ENCODE measurements at places on chromosomes 5 and 9.

GRCh38 chr5:10485142-10485795 is 43.6 kb downstream of the ROPN1L start:
- DNase-seq, result no peak

- no peak for DNase-seq
Observed at GRCh38 chr5:177358370-177358819, 671 bp downstream of the RGS14 start.

DNA sequence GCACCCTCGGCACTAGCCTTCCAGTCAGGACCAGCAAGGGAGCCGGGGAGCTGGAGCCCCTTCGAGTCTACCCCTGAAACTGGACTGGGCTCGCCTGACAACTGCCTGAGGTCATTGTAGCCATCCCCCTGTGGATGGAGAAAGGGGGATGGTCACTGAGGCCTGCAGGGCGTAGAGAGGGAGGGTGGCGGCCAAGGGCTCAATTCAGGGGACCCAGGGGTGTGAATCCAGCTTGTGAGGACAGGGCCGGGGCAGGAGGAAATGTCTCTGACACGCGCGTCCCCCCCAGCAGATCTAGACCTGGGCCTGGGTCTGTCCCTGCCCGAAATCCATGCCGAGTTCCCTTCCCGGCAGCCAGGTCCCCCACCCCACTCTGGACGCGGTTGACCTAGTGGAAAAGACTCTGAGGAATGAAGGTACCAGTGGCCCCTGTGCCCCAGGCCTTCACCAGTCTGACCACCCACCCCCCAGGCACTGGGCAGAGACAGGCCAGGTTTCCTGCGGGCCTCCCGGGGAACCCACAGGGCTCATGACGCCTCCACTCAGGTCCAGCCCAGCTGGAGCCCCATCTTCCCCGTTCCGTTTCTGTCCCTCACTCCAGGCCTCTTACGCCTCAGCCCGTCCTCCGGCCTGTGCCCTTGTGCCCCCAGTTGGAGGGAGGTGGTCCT is 805 bp downstream of the SLC34A3 start:
- DNase-seq, result no peak

DNA sequence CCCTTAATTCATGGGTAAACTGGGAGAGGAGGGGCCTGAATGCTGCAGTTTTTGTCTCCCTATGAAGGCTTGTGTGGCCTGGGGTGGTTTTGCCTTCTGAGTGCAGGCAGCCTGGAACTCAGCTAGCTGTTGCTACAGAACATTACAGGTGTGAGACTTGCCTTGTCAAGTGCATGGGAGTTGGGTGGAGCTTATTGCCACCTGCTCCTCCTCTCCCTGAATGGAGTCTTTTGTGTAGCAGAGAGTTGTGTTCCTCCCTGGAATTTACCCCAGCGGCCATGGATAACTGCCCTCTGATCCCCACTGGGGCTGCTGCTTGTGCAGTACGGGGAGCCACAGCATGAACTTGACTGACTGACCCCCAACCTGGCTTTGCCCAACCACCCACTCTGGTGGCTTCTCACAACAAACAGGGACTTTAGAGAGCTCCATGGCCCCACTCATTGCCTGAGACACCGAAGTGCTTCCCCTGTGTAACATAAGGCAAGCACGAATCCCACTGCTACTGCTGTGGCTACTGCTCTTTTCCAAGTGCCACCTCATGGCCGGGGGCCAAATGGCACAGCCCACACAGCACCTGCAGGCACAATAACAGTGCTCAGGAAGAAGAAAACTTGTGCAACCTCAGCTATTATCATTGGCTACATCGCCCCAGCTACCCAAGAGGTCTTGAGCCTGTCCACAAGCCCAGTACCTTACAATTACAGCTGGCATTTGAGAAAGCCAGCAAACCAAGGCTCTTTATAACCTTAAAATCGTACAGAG is 942.9 kb downstream of the CDH18 start:
- no peak for DNase-seq

- no peak for DNase-seq
Observed at GRCh38 chr5:140165101-140165922, 9.7 kb upstream of the CYSTM1 start.

GRCh38 chr5:58241389-58241788 is 218.5 kb downstream of the PLK2 start:
- no peak for DNase-seq

DNA sequence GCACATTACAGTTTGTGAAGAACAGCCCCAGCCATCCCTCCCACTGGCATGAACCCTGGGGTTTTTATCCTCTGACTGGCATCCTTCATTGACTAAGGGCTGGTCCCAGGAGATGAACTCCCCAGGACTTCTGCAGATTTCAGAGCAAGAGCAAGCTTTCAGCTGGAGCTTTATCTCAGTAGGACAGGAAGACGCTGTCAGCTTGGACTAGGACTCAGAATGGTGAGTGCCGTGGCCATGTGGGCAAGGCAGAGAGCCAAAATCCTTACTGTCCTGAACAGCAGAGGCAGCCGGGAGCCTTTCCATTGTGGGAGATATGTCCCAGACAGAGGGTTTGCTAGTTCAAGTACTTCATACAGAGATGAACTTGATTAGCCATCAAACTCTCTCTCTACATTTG is 3.2 kb upstream of the ACOT12 start:
- no peak for DNase-seq

DNA sequence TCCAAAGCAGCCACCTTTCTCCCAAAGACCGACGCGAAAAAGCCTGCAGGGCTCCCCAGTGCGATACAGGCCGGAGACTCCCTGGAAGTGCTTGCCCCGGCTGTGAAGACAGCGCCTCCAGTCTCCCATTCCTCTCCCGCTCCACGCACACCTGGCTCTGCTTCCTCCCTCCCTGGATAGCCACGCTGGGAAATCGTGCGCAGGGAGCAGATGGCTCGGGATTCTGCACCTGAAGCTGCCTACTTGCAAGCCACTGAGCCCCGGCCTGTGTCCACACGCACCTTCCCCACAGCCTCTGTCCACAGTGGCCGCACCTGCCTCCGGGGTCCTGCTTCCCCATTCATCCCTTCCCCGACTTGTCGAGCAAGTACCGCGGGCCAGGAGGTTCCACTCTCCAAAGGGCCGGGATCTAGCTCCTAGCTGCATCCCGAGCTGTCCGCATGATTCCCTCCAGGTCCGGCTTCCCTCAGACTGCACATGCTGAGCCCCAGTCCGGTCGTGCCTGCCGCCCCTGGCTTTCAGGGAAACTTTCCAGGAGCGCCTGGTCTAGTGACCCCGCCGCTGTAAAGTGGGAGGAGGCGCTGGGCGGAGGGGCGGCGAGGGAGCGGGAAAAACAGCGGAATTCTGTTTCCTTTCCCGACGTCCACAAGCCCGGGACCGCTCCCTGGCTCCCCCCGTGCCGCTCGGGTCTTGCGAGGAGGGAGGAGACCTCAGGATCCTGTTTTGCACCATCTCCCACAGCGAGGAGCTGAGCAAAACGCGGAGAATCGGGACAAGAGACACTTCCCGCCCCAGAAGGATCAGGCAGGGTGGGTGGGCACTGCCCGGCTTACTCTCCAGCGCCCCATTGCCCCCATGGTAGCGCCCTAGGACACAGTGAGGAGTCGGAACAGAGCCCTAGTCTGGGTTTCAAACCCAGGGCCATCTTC is 2.0 kb downstream of the SEMA6A start:
- no peak for DNase-seq

DNA sequence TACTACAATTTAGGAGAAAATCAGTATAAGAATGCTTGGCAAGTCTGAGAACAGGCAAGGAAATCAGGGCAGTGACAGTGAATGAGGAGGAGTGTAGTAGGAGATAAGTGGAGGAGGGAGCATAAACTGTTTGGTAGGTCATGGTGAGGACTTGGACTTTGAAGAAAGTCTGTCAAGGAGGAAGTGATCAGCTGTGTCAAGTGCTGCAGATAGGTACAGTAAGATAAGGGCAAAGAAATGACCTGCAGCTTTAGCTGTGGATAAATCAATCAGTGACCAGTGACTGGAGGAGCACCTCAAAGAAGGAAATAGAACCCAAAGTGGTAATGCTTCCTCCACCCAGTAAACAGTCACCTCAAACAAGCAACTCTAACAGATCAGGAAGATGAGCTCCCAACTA is 106.3 kb downstream of the RAPGEF6 start:
- no peak for DNase-seq

GRCh38 chr9:133991214-133991921 is 756 bp downstream of the VAV2 start:
- no peak for DNase-seq

GRCh38 chr9:19938990-19939733 is 150.3 kb upstream of the SLC24A2 start:
- no peak for DNase-seq

DNA sequence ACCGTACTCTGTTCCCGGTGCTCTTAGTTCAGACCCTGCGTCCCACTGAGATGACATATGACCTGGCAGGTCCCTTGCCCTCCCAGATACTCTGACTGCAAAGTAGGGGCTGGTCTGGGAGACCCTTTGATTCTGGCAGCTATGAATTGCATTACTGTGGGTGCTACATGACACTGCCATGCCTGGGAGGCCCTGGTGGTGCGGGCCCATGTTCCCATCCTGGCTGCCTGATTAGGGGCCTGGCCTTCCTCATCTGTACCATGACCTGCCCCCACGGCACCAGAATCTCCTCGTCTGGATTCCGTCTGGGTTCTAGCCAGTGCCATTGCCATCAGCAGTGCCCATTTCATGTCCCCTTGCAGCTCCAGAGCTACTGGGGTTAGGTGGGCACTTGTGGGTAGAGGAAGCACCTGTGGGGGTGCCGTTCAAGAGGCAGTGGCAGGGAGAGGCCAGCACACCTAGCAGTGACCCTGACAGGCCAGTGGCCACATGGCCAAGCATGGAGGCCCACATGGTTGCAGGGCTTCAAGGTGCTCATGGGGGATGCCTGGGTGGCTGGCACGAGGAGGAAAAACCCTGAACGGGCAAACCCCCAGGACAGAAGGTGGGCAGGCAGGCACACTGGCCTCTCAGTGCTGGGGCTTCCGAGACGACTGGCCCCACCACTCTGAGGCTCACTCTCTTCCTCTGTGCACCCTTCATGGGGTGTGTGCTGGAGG is 69.7 kb downstream of the PHF2 start:
- no peak for DNase-seq

DNA sequence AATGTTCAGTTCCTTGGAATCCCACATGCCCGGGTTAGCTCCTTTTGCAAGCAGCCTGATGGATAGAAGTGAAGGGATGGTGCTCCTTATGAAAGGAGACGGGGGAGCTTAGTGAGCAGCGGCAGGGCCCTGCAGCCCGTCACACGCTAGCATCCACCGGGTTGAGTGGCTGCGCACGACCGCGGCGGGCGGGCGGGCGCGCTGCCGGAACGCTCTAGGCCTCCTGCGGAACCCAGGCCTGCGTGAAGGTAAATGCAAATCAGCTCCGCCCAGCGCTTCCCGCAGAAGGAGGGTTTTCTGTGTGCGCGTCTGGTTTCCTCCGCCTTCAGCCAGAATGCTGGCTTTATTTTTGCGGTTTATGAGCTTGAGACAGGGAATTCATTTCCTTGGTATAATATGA is 19.8 kb downstream of the IL12B start:
- DNase-seq, result no peak

DNA sequence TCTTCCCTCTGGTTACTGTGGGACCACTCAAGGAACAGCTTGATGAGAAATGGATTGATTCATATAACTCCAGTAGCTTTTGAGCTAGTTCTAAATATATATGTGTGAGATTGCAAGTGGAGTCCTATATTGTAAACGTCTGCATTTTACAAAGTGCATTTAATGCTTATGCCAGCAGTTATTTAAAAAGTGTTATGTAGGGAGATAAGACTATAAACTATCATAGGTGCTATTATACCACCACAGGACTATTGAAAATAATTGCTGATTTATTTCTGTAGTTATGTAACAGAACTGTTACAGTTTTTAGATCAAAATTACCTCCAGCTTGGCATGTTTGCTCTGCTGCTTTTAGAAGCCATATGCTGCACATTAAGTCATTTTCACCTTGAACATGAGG is 36.2 kb downstream of the PTCD2 start:
- no peak for DNase-seq

DNA sequence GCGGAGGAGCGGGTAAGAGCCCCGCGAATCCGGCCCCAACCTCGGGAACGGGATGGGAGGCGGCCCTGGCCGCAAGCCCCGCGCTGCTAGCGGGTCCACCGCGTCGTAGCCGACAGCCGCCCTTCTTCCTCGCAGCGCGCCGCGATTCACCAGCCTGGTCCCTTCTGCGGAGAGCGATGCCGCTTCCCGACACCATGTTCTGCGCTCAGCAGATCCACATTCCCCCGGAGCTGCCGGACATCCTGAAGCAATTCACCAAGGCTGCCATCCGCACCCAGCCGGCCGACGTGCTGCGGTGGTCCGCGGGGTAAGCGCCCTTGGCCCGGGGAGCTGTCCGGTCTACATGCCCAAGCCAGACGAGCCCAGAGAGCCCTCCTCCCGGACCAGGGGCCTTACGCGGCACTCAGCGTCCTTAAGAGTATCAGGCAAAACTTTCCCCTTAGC is 335 bp downstream of the ROPN1L start:
- DNase-seq, result no peak

Measured in left renal pelvis (tissue), 4 donors.